Sigmoid colon (tissue), 7 donors: ENCODE measurements at places on chromosomes 16 and 17.

DNA sequence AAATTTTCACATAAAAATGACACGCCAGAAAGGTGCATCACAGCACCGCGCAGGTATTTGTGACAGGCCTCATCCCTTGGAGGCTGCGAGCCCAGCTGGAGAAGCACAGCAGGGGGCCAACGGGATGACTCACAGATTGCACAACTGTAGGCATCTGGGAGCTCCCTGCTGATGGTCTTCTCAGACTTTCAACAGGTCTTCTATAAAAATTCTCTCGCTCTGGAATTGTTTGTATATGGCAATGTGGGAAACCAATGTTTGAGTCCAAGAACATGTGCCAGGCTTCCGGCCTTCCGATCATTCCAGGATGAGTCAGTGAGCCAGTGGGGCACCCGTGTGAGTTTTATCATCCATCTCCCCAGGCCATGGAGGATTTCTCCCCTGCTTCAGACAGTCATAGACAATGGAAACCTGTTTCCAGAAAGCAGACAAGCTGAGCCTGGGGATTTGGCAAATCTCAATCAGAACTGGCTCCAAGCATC lies 24.1 kb upstream of the ADORA2B start:
- DNase-seq: peak; percentile 92
- H3K27me3 ChIP-seq: no peaks in the 10 kb centered on the region
- H3K36me3 ChIP-seq: no peaks in the 10 kb centered on the region

DNA sequence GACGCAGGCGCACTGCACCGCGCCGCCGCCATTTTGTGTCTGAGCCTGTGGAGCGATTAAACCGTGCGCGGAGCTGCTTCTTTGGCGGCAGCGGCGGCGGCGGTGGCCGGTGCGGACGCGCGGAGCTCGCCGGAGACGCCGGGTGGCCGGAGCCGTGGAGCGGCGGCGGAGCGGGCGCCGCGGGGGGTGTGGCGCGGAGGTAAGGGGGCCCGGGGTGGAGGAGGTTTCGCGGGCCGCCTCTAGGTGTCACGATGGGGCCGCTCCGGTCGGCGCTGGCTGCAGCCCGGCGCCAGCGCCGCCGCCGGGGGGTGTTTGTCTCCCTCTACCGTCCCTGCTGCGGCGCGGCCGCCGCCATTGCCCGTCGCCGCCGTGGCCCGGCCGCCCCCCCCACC lies at the start of gene CTCF:
Gene CTCF (plus strand): TSS at position 1 of the 392 bp plus-strand sequence. CDS start 48,307 bp downstream, outside the sequence.
- H3K4me3 ChIP-seq: peak within 1 kb of the TSS; percentile 96
- no peaks in the 10 kb centered on the region for H3K27me3 ChIP-seq
- peak within 1 kb of the TSS; percentile 99 for H3K27ac ChIP-seq
- peaks cover 19% of the 10 kb centered on the region for H3K4me1 ChIP-seq
- no peaks in the 10 kb centered on the region for H3K36me3 ChIP-seq

- H3K4me3 ChIP-seq: no peak overlapping the region
- no peaks in the 10 kb centered on the region for H3K27me3 ChIP-seq
- peak overlapping the region; percentile 7 for H3K27ac ChIP-seq
- no peak for DNase-seq
- H3K36me3 ChIP-seq: no peaks in the 10 kb centered on the region
- peaks cover 11% of the 10 kb centered on the region for H3K4me1 ChIP-seq
Observed at GRCh38 chr16:70635336-70636016, 10.9 kb upstream of the IL34 start.

- no peaks in the 10 kb centered on the region for H3K36me3 ChIP-seq
- H3K27ac ChIP-seq: no peak overlapping the region
- H3K27me3 ChIP-seq: no peaks in the 10 kb centered on the region
Observed at GRCh38 chr16:53415504-53415903, 18.8 kb upstream of the RBL2 start.

- peak overlapping the region; percentile 64 for H3K4me3 ChIP-seq
- no peak for DNase-seq
- H3K4me1 ChIP-seq: no peaks in the 10 kb centered on the region
Observed at GRCh38 chr16:1773703-1774447, 941 bp upstream of the MRPS34 start.

DNA sequence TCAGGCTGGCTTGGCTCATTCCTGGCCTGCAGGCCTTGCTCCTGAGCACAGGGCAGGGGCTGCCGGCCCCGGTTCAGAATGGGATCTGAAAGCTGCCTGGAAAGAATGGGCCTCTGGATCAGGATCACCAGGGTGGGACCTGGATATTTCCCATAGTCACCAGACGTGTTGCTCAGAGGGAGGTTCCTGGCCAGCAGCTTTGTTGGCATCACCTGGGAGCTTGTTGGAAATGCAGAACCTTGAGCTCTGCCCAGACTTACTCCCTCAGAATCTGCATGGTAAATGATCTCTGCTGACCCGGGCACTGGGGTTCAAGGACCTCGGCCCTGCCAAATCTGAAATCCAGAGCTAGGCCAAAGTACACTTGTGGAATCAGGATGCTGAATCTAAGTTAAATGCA lies 29.5 kb upstream of the MED9 start:
- no peaks in the 10 kb centered on the region for H3K4me1 ChIP-seq
- H3K4me3 ChIP-seq: no peak overlapping the region
- no peak for DNase-seq
- no peak overlapping the region for H3K27ac ChIP-seq
- H3K36me3 ChIP-seq: no peaks in the 10 kb centered on the region

- H3K27me3 ChIP-seq: no peaks in the 10 kb centered on the region
- no peaks in the 10 kb centered on the region for H3K36me3 ChIP-seq
- no peak overlapping the region for H3K27ac ChIP-seq
- no peak overlapping the region for H3K4me3 ChIP-seq
Observed at GRCh38 chr16:13372421-13372820, 471.0 kb downstream of the SHISA9 start.
